ENCODE measurements at places on chromosomes 6 and 20. TPM values are rescaled to one million over a fixed set of nuclear protein-coding genes. Genes with fewer than 3 reads are reported as not detected.
A peak's percentile ranks its signal among the peaks of the same experiment; 100 is the strongest.

- DNase-seq: no peak
Measured at GRCh38 chr20:44247131-44247571, at the start of gene GDAP1L1. GDAP1L1 (plus strand) TSS chr20:44247308; CDS start chr20:44247335, 27 bp downstream.

GRCh38 chr20:40769677-40770285, 80.7 kb upstream of the MAFB start:
- no peak for DNase-seq

DNA sequence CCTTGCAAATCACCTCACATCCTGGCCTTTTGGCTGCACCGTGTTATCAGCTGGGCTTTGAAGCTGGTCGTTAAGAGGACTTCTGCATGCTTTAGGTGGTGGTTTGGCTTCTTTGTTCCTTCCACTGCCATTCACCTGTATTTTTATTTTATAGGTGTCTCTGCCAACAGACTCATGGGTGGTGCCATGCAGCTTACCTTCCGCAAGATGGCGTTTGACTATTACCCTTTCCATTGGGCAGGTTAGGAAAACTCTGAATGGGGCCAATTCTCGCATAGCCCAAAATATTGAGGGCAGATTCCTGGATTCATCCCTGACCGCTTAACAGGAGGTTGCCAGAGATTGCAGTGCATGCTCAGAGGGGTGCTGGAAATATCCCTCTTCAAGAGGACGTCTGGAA, 32.4 kb downstream of the TAF11 start:
- no peak for DNase-seq

GRCh38 chr6:39221779-39222641, 7.3 kb downstream of the KCNK5 start:
- DNase-seq: no peak

DNA sequence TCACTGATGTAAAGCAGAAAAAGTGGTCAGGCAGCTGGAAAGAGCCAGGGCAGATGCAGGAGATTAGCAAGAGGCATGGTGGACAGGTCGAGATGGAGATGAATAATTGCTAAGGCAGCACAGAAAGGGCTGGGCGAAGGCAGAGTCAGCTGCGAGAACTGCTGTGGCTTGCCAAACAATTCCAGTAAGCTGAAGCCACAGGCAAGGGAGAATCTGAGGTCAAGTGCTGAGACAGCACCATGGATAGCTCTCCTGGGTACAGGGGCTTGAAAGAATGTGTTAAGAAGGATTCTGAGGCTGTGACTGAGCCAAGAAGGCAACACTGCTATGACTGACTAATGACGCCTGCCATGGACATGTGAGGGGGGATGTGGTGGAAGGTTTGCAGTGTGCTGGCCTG, 220.8 kb upstream of the FOXA2 start:
- peak; percentile 59 for DNase-seq

- DNase-seq: no peak
Measured at GRCh38 chr6:36815962-36816735, 23.1 kb downstream of the CPNE5 start.

DNA sequence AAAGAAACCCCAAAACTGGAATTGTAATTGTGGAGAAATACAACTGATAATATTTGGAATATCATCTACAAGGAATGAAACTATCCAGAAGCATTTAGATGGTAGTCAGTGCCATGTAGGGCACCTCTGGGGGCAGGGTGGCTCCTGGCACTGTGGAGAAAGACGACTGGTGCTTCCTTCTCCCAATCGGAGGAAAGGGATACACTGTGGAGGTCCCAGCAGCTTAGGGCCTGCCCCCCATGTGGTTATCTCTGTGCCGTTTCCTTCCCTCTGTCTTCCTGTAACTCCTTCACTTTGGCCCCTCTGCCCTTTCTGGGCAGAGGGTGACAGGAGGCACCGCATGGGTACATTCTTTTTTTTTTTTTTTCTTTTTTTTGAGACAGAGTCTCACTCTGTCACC, 178.4 kb downstream of the MTHFD1L start:
- DNase-seq: no peak

SPATS1 gene
- total RNA-seq: not detected

Measured in Right ventricle myocardium superior (tissue), 1 donor.